ENCODE measurements at places on chromosomes 3 and 15. TPM values are rescaled to one million over a fixed set of nuclear protein-coding genes. Genes with fewer than 3 reads are reported as not detected.

DNA sequence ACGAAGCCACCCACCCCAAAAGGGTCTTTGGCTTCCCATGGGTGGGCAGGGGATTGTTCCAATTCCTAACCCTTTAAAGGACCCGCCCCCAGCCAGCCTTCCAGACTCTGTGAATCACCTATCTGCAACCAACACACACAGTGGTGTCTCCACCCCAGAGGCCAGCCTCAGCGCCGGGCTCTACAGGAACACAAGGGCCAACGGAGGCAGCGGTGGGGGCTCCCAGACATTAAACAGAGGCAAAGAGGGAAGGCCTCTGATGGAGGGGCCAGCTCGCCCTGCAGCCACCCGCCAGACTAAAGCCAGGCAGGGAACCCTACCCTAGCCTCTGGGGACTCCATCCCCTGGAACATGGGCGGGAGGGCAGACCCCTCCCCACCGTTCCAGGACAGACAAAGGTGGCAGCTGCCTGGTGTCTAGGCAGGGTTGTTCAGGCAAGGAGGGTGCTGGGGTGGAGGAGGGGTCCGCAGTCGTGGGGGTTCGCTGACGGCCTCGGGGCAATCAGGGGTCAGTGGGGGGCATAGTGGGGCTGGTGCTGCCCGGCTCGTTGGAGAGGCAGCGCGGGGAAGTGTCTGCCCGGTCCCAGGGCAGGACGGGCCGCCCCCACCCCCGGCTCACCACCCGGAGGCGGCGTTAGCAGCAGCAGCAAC is 448 bp downstream of the SHISA5 start:
- no peaks in the 10 kb centered on the region for H3K27me3 ChIP-seq
- peak overlapping the region; percentile 88 for H3K27ac ChIP-seq
- no peak for DNase-seq

- H3K36me3 ChIP-seq = no peaks in the 10 kb centered on the region
- H3K4me1 ChIP-seq = no peaks in the 10 kb centered on the region
- DNase-seq = no peak
- no peak overlapping the region for H3K27ac ChIP-seq
- H3K4me3 ChIP-seq = no peak overlapping the region
These were observed 58.4 kb downstream of the RPL39L start for GRCh38 chr3:187080799-187081450.

GRCh38 chr15:63010386-63010785 is 32.2 kb upstream of the TPM1 start:
- no peak overlapping the region for H3K4me3 ChIP-seq
- H3K27me3 ChIP-seq = no peaks in the 10 kb centered on the region
- H3K4me1 ChIP-seq = peaks cover 14% of the 10 kb centered on the region
- no peak for DNase-seq
- H3K36me3 ChIP-seq = no peaks in the 10 kb centered on the region
- H3K27ac ChIP-seq = no peak overlapping the region

CSTA gene
- total RNA-seq = 3.5 TPM

DNA sequence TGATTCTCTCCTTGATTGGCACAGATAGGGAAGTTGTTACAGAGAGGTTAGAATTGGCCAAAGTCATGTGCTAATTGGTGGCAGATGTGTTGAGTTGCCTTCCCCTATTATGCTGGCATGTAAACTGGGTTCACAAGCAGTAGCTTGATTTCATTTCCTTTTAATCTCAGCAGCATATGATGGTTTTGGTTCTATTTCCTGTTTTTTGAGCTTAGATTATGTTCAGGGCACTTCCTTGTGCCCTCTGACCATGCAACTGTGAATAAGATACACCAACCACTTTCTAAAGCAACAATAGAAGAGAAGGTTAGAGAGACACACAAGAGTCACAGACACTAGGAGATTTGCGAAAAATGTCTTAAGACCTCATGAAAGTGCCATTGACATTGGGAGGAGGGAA is 16.5 kb downstream of the HPS3 start:
- no peak overlapping the region for H3K27ac ChIP-seq
- H3K4me1 ChIP-seq = no peaks in the 10 kb centered on the region
- no peak for DNase-seq
- no peak overlapping the region for H3K4me3 ChIP-seq

DNA sequence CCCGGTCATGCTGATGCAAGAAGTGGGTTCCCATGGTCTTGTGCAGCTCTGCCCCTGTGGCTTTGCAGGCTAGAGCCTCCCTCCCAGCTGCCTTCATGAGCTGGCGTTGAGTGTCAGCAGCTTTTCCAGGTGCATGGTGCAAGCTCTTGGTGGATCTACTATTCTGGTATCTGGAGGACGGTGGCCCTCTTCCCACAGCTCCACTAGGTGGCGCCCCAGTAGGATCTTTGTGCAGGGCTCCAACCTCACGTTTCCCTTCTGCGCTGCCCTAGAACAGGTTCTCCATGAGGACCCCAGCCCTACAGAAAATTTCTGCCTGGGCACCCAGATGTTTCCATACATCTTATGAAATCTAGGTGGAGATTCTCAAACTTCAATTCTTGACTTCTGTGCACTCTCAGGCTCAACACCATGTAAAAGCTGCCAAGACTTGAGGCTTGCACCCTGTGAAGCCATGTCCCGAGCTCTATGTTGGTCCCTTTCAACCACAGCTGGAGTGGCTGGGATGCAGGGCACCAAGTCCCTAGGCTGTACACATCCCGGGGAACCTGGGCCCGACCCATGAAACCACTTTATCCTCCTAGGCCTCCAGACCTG is 238.4 kb upstream of the MDFIC2 start:
- H3K27ac ChIP-seq = no peak overlapping the region
- H3K27me3 ChIP-seq = no peaks in the 10 kb centered on the region
- H3K36me3 ChIP-seq = no peaks in the 10 kb centered on the region
- H3K4me3 ChIP-seq = no peak overlapping the region
- H3K4me1 ChIP-seq = peaks cover 2% of the 10 kb centered on the region
- no peak for DNase-seq

- H3K27ac ChIP-seq = peak overlapping the region; percentile 89
- peaks cover 10% of the 10 kb centered on the region for H3K4me1 ChIP-seq
- peak overlapping the region; percentile 88 for H3K4me3 ChIP-seq
- H3K27me3 ChIP-seq = no peaks in the 10 kb centered on the region
- no peak for DNase-seq
These were observed 562 bp downstream of the NEO1 start for GRCh38 chr15:73052653-73053397.

- H3K27me3 ChIP-seq = no peaks in the 10 kb centered on the region
These were observed 9.9 kb downstream of the AP3B2 start for GRCh38 chr15:82699726-82700125.

GRCh38 chr15:64842986-64843561 is 1.4 kb downstream of the PLEKHO2 start:
- peaks cover 47% of the 10 kb centered on the region for H3K4me1 ChIP-seq
- peak overlapping the region; percentile 97 for H3K4me3 ChIP-seq
- no peak for DNase-seq
- H3K27ac ChIP-seq = peak overlapping the region; percentile 98

DNA sequence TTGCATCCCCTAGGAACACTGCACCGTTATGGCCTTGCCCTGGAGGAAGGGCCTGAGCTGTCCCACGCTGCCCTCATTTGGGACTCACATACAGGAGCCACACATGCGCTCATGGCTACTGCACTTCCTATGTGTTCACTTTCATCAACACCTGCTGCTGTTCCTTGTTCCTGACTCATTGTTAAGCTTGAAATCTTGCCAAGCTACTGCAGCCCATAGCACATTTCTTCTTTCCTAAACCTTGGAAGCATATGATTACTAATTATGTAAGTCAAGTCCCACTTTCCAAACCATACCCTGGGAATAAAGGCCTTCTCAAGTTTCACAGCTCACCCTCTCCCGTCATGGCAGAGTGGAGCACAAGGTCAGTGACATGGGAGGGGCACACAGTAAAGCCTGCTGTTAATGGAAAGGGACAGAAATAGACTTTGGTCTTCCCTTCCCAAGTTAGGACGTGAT is 307.9 kb downstream of the CLSTN2 start:
- H3K27ac ChIP-seq = no peak overlapping the region
- no peaks in the 10 kb centered on the region for H3K27me3 ChIP-seq
- no peaks in the 10 kb centered on the region for H3K36me3 ChIP-seq
- DNase-seq = peak; percentile 72
- H3K4me1 ChIP-seq = peaks cover 8% of the 10 kb centered on the region
- no peak overlapping the region for H3K4me3 ChIP-seq

GPX1 gene
- total RNA-seq = 154 TPM

GRCh38 chr3:87209111-87209510 is 18.0 kb upstream of the CHMP2B start:
- no peak overlapping the region for H3K27ac ChIP-seq
- no peaks in the 10 kb centered on the region for H3K36me3 ChIP-seq
- no peak for DNase-seq
- no peaks in the 10 kb centered on the region for H3K27me3 ChIP-seq
- H3K4me1 ChIP-seq = no peaks in the 10 kb centered on the region
- H3K4me3 ChIP-seq = no peak overlapping the region

DNA sequence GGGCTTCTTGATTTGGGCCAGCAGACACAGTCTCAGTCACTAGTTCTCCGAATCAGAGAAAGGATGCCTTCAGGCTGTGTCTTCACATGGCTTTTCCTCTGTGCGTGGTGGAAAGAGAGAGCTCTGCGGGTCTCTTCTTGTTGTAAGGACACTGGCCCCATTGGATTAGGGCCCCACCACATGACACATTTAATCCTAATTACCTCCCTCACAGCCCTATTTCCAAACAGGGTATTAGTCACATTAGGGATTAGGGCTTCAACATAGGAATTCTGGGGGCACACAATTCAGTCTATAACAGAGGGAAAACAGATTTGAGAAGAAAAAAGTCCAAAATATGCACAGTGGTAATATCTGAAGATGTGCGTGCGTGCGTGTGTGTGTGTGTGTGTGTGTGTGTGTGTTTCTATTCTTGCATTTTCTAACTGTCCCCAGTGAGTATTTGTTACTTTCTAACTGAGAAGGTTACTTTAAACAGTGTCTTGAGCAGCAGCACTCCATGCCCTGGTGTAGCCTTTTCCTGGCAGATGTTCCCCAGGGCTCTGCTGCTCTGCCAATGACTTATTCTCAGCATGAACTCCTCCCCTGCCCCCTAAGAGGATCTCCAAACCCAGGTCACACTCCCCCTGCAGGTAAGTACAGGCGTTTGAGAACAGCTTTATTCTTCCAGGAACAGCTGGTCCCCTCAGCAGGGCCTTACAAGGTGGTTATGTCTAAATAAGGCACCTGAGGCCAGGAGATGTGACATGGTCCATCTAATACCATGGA is 72.9 kb downstream of the RPL39L start:
- no peak overlapping the region for H3K4me3 ChIP-seq
- H3K36me3 ChIP-seq = no peaks in the 10 kb centered on the region
- H3K27me3 ChIP-seq = no peaks in the 10 kb centered on the region
- peaks cover 12% of the 10 kb centered on the region for H3K4me1 ChIP-seq
- H3K27ac ChIP-seq = no peak overlapping the region

DNA sequence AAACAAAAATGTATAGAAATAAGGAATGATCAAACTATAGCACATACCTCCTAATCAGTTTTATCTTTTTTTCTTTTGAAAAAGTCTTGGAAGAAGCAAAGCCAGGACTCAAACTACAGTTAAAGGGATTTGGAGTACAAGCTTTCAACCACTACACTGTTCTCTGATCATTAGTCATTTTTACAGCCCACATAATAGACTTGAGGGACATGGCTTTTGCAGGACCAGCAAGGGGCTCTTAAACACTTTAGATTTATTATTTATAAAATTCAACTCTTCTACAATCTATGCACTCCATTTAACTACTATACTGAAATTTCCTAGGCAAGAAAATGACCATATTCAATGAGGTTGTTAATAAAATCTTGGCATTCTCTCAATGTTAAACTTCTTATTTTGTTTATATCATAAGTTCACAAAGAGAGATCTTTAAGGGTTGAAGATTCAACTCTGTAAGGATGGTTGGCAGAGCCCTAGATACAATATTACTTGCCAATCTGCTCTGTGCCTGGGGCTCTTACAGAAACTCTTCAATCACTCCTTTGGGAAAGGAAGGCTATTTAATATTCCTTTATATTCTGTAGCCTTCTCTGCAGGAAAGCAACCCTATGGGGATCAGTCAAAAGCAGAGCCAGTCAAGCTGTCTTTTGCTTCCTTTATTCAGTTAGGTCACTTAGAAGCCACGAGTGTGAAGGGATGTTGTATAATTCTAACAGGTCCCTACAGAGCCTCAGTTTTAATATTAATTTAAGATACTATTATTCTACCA is 557.7 kb upstream of the SGO1 start:
- no peaks in the 10 kb centered on the region for H3K27me3 ChIP-seq
- no peaks in the 10 kb centered on the region for H3K4me1 ChIP-seq

GRCh38 chr15:92226020-92226612 is 167.6 kb upstream of the ST8SIA2 start:
- H3K27me3 ChIP-seq = no peaks in the 10 kb centered on the region
- no peaks in the 10 kb centered on the region for H3K36me3 ChIP-seq
- no peaks in the 10 kb centered on the region for H3K4me1 ChIP-seq
- H3K27ac ChIP-seq = no peak overlapping the region
- DNase-seq = no peak

DNA sequence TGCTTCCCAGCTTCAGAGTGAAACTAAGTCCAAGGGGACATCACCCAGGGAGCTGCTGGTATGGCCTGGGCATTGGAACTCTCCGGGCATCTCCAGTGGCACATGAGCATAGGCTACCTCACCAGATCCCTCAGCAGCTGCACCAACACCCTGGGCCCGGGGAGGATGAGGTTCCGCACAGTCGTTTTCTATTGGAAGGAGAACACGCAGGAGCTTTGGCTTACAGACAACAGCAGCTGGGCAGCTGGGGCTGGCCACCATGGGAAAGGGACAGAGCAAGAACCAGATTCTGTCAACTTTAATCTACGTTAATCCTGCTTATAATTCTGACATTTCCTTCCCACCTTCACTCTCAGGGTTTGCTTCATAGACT is 65.5 kb downstream of the MYO1E start:
- DNase-seq = no peak
- H3K27ac ChIP-seq = no peak overlapping the region
- H3K4me3 ChIP-seq = no peak overlapping the region
- no peaks in the 10 kb centered on the region for H3K27me3 ChIP-seq
- no peaks in the 10 kb centered on the region for H3K36me3 ChIP-seq
- H3K4me1 ChIP-seq = peaks cover 32% of the 10 kb centered on the region

DNA sequence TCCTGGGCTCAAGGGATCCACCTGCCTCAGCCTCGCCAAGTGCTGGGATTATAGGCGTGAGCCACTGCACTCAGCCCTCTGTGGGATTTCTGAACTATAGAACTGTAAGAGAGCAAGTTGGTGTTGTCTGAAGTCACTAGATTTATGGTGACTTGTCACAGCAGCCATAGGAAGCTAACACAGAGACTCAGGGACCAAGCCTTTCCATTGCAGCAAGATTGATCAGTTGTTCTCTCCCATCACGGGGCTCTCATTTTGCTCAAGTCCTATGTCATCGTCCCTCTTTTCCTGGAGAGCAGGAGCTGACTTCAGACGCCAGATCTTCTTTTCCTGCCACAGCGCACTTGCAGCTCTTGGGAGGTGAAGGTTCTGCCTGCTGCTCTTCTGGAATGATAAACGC is 61.0 kb downstream of the APBA2 start:
- no peak overlapping the region for H3K27ac ChIP-seq
- no peak overlapping the region for H3K4me3 ChIP-seq
- no peaks in the 10 kb centered on the region for H3K4me1 ChIP-seq
- DNase-seq = no peak

CAMKV gene
- not detected for total RNA-seq
